ENCODE measurements at places on chromosomes 12 and 14. TPM values are rescaled to one million over a fixed set of nuclear protein-coding genes. Genes with fewer than 3 reads are reported as not detected.

GRCh38 chr12:121191151-121191550 lies 18.8 kb upstream of the P2RX4 start:
- no peak overlapping the region for H3K4me3 ChIP-seq
- peaks cover 15% of the 10 kb centered on the region for H3K4me1 ChIP-seq
- peak overlapping the region; percentile 93 for H3K27ac ChIP-seq
- H3K36me3 ChIP-seq: no peaks in the 10 kb centered on the region

The KLHL33 gene
- total RNA-seq: under 0.01 TPM

DNA sequence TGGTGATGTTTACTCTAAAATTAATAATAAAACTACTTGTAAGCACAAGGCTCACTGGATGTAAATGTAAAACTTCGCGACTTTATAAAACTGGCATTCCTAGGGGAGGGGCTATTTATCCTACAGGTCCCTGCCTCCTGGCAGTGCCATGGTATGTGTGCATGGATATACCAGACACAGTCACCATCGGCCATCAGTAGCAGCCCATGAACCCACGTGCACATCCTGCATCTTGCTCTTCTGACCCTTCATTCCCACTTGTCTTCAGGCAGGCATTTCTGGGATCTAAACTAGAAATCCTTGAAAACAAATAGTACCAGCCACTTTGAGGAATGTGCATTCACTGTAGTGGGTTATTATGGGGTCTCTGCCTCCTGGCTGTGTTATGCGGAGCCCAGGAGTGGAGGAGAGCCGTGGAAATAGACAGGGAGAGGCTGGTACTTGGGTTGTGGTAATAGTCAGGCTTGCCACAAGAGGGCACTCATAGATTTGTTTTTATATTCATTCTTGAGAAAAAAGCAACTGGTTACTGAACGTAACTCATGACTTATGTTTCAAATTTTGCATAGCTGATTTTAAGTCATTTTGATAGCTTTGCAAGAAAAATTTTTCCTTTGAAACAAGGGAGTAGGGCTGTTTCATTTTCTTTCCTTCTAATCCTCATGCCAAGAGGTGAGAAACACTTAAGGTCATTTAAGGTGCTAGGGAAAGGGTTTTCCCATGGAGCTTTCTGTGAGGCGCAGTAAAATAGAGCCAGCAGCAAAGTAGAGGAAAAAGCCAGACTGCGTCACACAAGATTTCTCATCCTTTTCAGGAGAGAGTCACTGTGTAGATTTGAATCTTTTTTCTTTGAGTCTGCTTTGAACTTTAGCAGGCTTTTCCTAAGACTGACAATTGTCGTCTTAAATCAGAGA lies 17.4 kb upstream of the GALNT16 start:
- no peak overlapping the region for H3K27ac ChIP-seq
- H3K4me3 ChIP-seq: no peak overlapping the region
- peaks cover 2% of the 10 kb centered on the region for H3K4me1 ChIP-seq
- H3K36me3 ChIP-seq: peaks cover 12% of the 10 kb centered on the region

DNA sequence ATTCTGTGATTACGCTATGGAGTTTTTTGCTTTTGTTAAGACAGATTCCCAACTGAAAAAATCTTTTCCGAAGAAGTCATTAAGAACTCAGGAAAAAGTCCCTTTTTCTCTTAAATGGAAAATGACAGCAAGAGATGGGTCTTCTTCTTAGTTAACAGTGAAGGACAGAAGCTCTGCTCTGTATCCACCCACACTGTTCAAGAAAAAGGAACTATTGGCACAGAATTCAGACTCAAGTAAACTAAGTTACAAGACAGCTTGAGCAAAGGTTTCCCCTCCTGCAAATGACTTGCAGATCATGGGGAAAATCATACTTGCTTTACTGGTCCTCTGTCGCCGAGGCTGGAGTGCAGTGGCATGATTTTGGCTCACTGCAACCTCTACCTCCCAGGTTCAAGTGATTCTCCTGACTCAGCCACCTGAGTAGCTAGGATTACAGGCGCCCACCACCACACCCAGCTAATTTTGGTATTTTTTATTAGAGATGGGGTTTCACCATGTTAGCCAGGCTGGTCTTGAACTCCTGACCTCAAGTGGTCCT lies 137.1 kb upstream of the AEBP2 start:
- no peak for DNase-seq
- peaks cover 4% of the 10 kb centered on the region for H3K4me1 ChIP-seq
- no peak overlapping the region for H3K4me3 ChIP-seq
- H3K36me3 ChIP-seq: peaks cover 19% of the 10 kb centered on the region

The SIVA1 gene
- total RNA-seq: 166 TPM

The LRRC43 gene
- not detected for total RNA-seq

DNA sequence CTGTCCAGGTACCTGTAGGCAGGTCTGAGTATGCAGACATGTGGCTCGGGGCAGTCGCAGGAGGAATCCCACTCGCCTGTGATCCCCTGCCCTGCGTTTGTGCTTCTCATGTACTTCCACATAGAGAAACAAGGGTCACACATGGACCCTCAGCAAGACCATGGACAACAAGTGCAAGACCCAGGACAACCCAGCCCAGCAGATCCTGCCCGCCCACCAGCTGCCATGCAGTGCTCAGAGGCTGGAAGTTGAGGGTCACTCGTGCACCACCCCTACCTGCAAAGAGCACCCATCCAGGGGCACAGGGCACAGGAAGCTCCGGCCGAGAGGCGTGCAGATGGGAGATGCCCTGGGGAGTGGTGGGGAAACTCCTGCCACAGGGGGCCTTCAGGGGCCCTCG lies 67.5 kb upstream of the C14orf180 start:
- no peaks in the 10 kb centered on the region for H3K4me1 ChIP-seq
- no peaks in the 10 kb centered on the region for H3K27me3 ChIP-seq
- no peaks in the 10 kb centered on the region for H3K36me3 ChIP-seq

The GPRC5A gene
- total RNA-seq: 49.7 TPM

The SERPINA4 gene
- total RNA-seq: not detected

DNA sequence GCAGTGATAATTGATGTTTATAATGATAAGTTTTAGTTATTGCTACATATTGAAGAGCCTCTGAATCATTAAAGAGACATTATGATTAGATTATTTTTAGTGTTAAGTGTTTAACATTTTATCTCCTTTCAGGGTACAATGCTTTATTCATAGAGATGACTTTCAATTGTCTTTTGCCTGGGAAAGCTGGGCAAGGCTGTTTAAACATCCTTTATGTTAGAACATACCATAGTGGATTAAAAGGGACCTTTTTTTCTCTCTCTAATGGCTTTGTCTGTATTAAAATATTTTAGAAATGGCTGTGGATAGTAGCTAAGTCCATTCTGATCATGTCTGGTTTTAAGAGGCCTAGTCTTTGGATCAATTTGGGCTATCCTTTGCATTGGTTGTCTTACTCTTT lies 427.5 kb upstream of the MIS18BP1 start:
- no peak for DNase-seq
- no peaks in the 10 kb centered on the region for H3K36me3 ChIP-seq
- no peak overlapping the region for H3K4me3 ChIP-seq

The PRH1 gene
- total RNA-seq: 16.7 TPM

DNA sequence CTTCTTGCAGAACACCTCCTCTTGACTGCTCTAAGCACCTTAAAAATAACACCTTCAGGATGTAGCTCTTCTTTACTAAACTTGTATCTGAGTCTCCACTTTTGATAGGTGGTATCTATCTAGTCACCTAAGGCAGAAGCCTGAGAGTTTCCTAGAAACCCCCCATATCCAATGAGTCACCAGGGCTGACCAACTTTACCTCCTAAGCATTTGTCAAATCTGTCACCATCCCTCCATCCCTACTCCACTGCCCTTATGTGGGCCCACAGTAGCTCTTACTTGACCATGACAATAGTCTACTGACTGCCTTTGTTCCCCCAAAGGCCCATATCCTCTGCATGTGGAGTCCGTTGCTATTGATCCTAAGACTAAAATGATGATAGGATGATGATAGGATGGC lies 15.9 kb downstream of the AVIL start:
- H3K4me3 ChIP-seq: no peak overlapping the region
- no peak for DNase-seq
- no peaks in the 10 kb centered on the region for H3K27me3 ChIP-seq
- H3K27ac ChIP-seq: no peak overlapping the region
- peaks cover 43% of the 10 kb centered on the region for H3K36me3 ChIP-seq
